H7 (cell line): ENCODE measurements at places on chromosomes 7 and 10. TPM values are rescaled to one million over a fixed set of nuclear protein-coding genes. Genes with fewer than 3 reads are reported as not detected.

ZPBP gene
- not detected in 2 replicates for total RNA-seq

DNA sequence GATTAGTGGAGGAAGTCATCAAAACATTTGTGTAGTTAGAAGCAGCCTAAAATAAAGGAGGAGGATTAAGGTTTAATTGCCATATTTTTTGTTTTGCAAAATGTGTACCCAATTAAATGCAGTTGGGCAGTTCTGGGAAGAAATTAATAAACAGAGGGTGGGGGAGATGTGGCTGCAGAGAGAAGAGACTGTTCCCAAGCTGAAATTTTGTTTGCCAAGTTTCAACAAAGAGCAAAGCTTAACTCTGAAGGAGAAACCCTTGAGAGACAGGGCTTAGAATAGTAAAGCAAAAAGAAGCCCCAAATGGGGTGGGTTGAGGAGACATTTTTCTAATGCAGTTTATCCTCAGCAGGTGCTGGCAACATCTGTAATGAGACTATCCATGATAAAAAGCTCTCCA, 298.0 kb upstream of the NRP1 start:
- no peak for DNase-seq

DNA sequence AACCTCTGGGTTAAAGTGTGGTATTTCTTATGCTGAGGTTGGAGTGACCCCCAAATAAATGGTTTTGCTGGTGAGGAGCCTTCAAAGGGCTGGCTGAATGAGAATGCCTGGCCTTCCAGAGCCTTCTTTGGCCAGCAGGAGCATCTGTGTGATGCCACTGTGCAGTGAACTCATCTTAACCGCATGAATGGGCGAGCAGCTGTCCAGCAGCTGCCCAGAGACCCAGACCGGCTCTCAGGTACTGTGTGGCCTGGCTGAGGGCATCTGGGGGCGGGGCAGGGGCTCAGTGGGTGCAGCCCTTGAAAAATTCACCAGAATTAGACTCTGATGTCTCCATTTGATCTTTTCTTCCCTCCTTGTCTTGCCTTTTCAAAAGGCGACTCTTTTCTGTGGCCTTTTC, 59.0 kb downstream of the SYPL1 start:
- DNase-seq = peak; percentile 26

DNA sequence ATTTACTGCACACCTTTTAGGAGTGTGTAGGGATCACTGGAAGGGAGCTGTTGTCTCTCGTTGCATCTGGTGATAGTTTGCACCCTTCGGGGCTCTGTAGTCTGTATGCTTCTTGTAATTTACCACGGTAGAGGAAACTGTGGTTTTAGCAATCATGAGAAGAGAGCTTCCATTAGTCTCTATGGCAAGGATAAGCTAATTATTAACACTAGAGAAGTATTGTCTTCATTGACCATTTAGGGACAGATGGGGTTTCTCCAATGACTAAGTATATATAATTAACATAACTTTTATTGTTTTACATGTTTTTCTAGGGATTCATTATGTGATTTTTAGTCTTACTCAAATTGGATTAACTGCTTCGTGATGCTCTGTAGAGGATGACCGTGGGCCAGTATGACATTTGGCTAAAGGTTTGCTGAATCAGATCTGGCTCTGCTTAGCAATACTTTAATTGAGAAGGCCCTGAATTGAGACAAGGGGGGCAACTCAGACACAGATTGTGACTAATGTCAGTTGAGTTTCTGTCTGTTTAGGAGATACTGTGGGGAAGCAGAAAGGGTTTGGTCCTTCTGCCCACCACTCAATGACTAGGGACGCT, 8.7 kb downstream of the SLC18A2 start:
- no peak for DNase-seq

DNA sequence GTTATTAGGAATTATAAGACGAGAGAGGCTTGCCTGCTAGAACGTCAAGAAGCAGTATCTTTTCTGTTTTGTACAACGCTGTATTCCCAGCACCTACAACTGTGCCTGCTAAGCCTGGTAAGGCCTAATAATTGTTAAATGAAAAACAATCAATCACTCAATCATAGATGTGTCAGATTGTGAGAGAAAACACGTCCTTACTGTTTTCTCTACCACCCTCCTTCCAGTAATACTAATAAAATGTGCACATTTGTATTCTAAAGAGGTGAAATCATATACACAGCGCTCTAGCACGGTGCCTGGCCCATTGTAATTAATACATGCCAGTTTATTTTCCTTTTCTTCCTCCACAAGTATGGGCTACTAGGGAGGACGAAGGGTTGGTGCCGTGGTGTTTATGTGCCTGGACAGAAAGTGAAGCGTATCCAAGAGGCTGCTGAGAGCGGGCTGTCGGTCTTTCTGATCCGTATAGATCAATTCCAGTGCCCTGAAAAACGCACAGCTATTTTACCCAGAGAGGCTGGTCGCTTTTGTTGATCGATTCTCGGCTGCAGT, 1.5 kb upstream of the AUTS2 start:
- DNase-seq = no peak

GRCh38 chr10:103874730-103875129, 19.4 kb upstream of the SH3PXD2A start:
- no peak for DNase-seq

DNA sequence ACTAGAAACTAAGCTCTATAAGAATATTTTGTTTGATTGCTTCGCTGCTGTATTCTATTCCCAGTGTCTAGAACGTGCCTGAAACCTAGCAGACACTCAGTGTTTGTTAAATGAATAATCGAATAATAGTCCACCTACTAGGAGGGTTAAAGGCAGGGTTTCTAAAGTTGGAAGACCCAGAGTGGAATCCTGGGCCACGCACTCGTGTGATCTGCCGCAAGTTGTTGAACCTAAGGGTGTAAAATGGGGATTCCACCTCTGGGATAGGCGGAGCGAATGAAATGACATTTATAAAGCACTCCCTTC, 702 bp upstream of the AGFG2 start:
- DNase-seq = no peak
